ENCODE measurements at places on chromosomes 2 and 18.

- DNase-seq = no peak
Observed at GRCh38 chr2:82120654-82121053, 1816.1 kb upstream of the LRRTM1 start.

DNA sequence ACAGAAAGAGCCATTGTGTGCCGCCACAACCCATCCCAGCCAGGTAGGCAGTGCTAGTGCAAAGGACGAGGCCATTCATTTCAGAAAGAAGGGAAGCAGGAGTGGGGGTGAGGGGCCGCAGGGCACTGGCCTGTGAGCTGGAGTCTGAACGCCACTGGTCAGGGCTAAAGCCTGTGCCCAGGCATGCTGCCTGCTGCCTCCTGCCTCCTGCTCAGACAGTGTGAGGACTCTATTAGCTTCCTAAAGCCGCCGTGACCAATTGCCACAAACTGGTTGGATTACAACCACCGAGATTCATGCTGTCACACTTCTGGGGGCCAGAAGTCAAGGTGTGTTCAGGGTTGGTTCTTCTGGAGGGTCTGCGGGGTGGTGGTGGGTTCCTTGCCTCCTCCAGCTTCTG, 21.2 kb downstream of the ACKR3 start:
- no peak for DNase-seq

DNA sequence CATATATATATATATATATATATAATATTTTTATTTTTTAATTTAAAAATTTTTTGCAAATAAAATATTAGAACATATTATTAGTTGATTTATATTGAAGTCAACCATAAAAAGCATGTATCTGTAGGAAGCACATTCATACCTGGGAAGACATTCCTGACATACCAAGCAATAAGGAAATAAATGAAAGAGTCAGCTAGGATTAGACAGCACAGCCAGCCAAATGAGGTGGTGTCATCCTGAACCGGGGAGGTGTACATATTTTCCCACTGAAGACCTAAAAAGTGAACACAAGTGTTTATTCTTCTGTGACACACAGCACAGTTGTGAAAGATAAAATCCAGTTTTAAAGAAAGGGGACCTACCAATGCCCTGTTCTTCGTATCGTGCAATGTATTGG, 149.2 kb downstream of the ABCA12 start:
- no peak for DNase-seq

- DNase-seq = no peak
Observed at GRCh38 chr2:159292157-159292556, 5.7 kb upstream of the WDSUB1 start.

GRCh38 chr2:203533676-203534591, 1.2 kb downstream of the RAPH1 start:
- DNase-seq = no peak

GRCh38 chr2:182980115-182980514, 58.1 kb downstream of the NCKAP1 start:
- no peak for DNase-seq

DNA sequence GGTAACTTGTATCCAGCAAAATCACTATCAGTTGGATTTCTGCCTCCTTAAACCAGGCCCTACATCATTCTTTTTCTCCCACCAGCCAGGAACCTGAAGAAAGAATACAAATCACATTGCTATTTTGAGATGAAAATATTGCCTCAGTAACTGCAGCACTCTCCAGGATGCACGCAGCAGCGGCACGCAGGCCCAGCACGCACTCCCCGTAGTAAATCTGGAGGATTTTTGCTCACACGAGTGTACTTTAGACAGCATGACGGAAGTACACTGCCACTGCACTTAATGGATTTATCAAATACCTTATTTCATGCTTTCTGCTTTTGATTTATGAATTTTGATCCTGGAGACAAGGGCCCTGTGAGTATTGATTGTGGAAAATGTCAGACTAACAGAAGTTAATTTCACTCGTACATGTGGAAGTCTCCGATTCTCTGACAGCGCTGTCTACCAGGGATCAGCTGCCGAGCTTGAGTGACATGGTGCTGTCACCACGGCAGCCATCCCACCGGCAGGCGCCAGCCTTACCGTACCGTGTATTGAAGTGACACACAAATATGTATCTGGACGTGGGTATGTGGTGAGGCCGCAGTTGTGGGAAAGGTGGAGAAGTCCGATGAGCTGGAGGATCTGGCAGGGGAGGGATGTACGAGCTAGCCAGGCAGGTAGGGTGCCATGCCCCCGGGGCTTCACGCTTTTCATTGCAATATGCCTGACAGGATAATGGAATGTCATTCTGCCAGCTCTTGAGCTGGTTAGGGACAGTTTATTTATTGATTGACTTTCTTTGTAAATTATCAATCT, 863.7 kb downstream of the GALR1 start:
- DNase-seq = no peak

DNA sequence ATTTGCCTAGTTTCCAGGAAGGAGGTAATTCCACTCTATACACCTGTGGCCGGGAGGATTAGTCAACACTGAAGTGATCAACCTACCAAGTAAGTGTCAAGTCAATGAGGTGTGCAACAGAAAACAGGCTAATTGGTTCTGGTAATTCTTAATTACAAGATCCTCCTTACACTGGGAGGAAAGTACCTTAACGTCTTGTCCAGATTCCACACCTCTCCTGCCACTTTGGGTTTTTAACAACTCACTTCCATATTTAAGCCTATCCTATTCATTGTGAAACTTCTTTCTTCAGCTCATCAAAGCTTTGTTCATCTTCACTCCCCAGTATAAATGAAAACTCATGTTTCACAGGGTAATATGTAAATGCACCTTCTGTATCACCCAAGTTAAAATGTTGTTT, 22.0 kb upstream of the MAP4K4 start:
- no peak for DNase-seq

DNA sequence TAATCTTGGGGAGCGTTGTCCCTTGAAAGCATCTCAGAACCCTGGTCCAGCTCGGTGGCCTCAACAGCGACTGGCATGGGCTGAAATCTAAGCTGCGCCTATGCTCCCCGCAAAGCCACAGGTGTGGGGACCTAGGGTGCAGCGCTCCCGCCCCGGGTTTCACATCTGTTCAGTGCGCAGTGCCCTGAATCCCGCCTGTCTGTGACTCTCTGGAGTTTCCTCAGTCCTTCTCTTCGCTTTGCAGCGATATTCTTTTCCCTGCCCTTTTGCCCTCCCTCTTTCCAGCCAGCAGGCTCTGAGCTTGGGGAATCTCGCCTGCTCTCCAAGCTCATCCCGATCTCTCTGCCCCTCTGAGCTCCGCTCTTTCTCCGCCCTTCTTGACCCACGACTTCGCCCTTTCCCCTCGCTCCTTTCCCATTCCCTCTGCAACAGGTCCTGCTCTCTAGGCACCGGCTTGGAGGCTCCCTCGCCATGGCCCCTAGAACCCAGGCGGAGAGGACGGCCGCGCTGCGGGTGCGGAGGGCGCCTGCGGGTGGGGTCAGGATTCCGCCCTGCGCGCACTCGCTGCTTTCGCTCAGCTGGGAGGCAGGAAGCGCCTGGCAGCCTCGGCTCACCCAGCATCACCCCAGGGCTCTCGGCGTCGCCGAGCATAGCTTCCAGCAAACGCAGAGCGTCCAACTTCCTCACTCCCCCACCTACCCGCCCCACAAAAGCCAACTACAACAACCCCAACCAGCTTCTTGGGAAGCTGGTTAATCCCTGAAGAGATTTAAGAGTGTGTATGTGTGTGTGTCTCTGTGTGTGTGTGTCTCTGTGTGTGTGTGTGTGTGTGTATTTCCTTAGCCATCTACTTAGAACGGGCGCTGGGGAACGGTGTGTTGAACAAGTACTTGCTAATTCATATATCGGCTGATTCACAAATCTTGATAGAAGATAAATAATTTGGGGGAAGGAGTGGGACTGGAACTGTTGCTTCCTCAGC, 1.1 kb downstream of the GRP start:
- no peak for DNase-seq

DNA sequence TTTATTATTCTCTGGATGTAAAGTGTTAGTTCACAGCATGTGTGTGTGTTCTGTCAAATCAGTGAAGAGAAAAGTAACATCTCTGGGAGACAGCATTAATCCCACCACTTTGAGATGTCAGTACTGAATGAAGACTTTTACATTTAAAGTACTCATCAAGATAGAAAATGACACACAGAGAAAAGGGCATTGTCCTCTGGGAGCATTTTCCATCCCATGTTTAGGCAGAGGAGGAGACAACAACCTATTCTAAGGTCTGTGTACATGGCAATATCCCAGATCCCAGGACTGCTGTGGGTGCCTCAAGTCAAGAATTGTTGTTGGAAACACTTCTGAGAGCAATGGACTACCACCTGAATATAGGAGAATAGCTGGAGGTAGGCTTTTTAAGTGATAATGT, 201.5 kb downstream of the PPP1R1C start:
- no peak for DNase-seq

DNA sequence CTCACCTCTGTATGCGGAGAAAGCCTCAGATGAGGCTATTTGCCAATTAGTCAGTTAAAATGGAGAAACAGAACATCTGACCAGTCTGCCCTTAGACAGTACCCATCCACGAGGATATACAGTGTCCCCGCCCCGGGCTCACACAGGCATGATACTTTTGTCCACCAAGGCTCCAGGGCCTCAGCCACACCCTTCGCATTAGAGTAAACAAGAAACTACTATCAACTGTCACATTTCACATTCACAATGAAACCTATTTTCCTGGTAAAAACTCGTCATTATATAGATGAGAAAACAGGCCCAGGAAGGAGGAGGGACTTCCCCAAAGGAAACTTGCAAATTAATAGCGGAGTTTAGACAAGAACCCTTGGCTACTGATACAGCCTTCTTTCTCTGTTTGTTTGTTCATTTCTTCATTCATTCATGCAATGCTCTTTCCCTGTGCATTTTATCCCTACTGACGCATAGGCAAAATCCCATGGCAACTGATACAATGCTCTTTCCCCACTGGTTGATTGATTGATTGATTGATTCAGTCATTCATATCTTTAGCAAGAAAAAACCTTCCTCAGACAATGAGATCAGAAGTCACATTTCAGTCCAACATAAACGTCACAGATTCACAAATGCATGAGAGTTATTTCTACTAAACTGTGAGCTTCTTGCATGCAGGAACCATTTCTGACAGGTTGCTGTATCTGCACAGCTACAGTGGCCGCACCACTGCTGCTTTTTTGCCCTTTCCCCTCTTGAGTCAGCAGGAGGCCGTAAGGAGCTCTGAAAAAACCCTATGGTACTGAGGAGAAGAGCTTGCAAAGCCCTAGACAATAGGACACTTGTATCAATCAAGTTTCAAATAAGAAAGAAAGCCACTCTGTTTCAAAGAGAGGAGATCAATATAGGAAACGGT, 777.1 kb downstream of the RNF144A start:
- DNase-seq = no peak

GRCh38 chr2:224591220-224591619, 6.1 kb upstream of the CUL3 start:
- DNase-seq = no peak

DNA sequence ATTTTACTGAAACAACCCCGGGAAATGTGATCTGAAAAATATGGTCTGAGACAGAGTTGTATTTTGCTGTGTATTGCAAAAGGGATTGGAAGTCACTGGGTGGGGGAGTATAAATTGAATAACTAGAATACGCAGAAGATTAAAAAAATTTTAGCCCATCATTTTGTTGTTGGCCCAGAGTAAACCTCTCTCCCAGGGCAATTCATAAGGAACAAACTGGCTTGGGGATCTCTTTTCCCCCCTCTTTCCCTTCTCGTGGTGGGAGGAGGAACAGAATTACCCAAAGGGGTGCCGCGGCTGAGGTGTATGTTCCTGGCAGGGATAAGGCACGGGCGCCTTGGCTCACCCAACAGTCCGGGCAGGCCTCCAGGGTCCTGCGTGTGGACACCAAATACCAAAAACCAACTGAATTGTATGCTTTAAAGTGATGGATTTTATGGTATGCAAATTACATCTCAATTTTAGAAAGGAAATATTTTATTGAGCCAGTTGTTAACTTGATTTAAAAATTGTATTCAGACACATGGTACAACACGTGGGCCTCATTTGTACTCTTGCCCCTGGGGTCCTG, 121.2 kb upstream of the SPRED2 start:
- no peak for DNase-seq

DNA sequence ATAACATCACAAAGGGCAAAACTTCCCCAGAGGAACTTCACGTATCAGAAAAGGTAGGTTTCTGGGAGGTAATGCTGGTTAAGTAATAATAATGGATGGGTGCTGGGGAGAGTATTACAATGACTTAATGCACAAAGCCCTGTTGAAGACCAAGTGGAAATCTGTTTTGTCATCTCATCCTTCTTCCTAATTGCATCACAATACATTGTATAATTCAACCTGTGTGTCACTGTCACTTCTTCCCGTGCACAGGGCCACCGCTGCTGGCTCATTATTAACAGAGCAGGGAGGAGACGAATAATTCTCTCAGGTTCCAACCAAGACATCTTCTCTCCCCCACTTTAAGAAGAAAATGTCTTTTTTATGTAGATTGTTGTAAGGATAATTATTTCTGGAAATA, 290.9 kb downstream of the AGAP1 start:
- no peak for DNase-seq

DNA sequence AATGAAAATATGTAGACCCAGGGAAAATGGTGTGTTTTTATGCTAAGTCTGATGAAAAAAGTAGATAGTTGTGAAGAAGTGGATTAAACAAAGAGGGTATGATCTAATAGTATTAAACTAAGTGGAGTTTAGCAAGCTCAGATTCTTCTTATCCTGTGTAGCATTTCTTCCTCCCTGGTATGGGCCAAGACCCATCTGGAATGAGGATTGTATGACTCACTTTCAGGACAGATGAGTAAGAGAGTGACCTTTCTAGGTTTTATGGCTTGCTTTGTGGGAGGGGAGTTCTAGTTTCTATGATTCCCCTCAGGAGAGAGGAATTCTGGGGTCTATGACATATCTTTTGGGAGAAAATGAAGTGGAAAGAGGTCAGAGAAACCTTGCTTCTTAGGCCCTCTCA, 550.1 kb downstream of the SPAG16 start:
- DNase-seq = no peak

DNA sequence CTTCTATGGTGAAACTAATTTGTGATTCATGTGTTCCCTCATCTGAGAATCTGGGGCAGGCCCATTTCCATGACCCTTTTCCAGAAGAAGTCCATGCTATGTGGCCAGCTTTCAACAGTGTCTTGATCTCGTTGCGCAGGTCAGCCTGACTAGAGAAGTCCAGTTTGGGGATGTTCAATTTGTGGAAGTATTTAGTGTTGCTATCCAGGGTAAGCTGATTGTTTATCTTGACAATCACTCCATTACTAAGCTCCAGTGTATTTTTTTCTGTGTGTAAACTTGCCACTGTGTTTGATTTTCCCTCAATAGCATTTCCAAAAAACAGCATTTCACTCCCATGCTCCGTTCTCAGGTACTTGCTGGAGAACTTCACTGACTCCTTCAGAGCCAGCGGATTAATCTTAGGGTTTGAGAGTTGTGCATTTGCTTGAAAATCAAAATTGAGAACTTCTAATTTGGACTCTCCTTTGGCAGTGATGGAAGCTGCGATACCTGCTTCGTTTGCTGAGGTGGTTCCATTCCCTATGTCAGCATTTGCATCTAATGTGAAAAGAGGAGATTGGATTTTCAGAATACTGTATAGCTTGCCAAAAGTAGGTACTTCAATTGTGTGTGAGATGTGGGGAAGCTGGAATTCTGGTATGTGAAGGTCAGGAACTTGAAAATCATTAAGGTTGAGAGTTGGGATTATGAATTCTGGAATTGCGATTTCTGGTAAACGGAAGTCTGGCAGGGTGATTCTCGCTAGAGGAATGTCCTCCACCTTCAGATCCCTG, 35.7 kb downstream of the APOB start:
- no peak for DNase-seq

- no peak for DNase-seq
Observed at GRCh38 chr2:23452853-23453420, 68.0 kb downstream of the KLHL29 start.

GRCh38 chr2:46413631-46414030, 65.7 kb upstream of the TMEM247 start:
- DNase-seq = no peak

Measured in left cardiac atrium (tissue), 4 donors.